IMR-90 (cell line): ENCODE measurements at places on chromosomes 1 and 21. TPM values are rescaled to one million over a fixed set of nuclear protein-coding genes. Genes with fewer than 3 reads are reported as not detected.

CITED4 gene
- under 0.01 and 0.28 TPM in 2 replicates for total RNA-seq

SMPDL3B gene
- not detected in 2 replicates for total RNA-seq

KRTAP19-1 gene
- not detected in 2 replicates for total RNA-seq

FUCA1 gene
- total RNA-seq, result 2.8 and 2.9 TPM in 2 replicates

WNT4 gene
- total RNA-seq, result not detected in 2 replicates

LORICRIN gene
- total RNA-seq, result not detected in 2 replicates

HEYL gene
- total RNA-seq, result not detected in 2 replicates

KLHDC8A gene
- not detected in 2 replicates for total RNA-seq

LEPROT gene
- 21.0 and 37.2 TPM in 2 replicates for total RNA-seq

IFI6 gene
- total RNA-seq, result 6.7 and 7.3 TPM in 2 replicates
